ENCODE measurements at places on chromosomes 4 and X.

DNA sequence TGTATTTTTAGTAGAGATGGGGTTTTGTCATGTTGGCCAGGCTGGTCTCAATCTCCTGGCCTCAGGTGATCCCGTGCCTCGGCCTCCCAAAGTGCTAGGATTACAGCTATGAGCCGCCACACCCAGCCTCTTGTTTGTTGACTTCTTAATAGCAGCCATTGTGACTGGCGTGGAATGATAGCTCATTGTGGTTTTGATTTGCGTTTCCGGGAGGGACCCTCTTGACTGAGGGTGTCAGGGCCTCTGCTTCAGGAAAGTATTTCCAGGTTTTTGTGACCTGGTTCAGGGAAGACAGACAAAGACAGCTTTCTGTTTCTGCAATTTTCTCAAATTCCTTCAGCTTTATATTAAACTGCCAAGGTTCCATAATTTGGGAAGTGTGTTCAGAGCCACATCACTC is 15.1 kb downstream of the CSF2RA start:
- no peak for DNase-seq

- no peak for DNase-seq
Observed at GRCh38 chr4:5785806-5786680, 75.0 kb downstream of the EVC start.

GRCh38 chr4:155807021-155807420 is 48.2 kb downstream of the GUCY1B1 start:
- DNase-seq, result no peak

DNA sequence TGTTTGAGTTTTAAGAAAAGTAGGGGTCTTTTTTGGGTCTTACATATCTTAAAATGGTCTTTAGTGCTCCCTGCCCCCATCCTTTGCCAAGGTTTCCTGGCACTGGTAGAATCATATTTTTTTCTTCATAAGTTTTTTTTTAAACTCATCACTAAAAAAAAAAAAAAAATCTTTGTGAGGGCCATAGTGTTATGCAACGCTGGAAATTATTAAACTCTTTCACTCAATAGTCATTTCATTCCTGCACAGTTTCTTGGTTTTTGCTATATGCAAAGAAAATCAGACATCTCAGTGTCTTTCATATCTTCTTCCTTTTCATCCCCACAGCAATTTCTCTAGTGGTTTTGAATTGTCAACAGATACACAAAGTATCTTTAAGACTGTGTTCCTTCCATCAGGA is 95.6 kb downstream of the TMA16 start:
- DNase-seq, result no peak

DNA sequence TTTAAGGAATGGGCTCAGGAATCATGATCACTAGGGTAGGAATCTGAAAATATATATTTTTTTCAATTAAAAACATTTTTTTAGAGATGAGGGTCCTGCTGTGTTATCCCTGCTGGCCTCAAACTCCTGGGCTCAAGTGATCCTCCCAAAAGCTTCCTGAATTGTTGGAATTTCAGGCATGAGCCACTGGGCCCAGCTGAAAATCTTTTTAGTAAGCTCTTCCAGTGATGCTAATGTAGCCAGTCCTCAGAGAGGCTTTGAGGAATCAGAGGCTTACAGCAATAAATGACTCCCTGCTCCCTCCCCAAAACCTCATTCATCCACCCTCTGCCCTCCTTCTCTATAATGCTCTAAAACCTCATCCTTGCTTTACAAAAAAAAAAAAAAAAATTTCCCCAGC is 129.5 kb downstream of the ZIC3 start:
- no peak for DNase-seq

DNA sequence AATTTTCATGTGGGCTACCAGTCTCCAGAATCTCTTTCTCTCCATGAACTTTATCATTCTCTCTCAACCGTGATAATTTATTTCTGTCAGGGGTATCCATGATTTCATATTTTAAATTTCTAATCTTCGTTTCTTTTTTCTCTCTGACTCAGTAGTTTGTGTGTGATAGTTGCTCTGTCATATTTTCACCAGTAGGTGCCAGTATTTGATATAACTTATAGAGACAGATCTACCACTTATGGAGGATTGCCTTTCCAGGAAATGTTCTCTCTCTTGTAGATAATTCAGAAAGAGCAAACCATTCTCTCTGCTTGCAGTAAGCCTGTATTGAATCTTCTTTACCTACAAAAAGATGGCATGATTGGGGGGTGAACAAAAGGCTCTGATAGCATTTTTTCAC is 79.3 kb upstream of the DYNLT3 start:
- peak; percentile 18 for DNase-seq

- DNase-seq, result no peak
Observed at GRCh38 chr4:24605216-24605615, 20.9 kb upstream of the DHX15 start.

GRCh38 chr4:76564123-76564915 is 129.3 kb downstream of the SHROOM3 start:
- DNase-seq, result no peak

DNA sequence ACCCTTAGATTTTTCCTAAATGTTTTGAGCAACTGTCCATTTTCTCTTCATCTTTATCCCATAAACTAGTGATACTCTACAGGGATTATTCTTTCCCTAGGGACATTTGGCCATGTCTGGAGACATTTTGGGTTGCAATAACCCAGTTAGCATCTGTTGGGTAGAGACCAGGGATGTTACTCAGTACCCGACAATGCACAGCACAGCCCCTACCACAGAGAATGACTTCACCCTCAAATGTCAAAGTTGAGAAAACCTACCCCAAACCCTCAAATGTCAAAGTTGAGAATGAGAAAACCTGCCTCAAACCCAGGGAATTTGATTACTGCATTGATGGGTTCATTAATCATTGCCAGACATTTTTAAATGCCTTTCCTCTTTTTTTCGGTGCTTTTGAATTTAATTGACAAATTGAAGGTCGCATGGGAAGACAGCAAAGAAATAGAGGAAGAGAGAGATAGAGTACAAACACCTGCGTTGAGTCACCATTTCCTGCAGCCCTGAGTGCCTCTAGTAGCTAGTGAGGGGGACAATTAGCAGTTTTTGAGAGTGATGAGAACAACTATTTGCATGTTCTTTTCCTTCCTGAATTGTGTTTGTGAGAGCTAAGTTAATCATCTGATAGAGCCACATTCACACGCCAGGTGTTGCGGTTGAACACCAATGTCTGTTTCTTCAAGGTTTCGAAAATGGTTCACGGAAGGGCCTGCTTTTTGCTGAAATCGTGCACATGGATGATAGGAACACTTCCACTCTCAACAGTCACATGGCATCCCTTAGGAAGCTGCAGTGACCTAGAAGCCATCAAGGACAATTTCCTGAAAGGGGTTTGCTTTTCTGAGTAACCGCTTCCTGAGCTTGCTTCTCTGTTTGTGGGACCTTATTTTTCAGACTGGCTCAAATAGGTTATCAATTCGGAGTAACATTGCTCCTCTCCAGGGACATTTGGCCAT is 203.9 kb upstream of the VCX3A start:
- DNase-seq, result no peak

DNA sequence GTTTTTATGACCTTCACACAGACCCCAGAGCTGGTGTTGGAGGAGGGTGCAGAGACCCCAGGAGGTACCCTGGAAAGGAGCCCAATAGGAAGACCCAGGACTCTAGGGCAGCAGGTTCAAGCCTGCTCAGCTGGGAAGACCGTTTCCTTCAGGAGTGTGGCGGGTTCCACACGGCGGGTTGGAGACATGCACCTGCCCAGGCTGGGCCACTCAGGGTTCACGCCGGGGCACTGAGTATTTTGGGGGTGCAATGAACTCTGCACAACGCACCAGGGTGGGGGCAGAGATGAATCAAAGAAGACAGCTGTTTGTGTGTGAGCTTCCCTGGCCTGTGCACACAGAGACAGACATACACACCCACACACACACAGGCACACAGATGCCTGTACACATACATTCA is 52.5 kb upstream of the PPP2R3B start:
- DNase-seq, result no peak

- no peak for DNase-seq
Observed at GRCh38 chr4:122163767-122164166, 11.6 kb downstream of the BLTP1 start.

DNA sequence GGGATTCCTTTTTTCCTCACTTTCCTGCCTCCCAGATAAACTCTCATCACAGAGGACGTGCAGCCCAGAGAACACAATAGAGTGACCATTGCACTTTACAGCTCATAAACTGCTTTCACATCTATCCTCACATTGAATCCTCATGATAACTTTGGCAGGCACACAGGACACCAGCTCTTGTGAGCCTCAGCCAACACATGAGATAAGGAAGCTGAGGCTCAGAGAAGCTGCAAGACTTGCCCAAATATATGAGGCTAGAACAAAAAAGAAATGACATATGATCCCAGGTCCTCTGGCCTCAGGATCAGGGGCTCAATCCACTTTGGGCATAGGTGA is 85.0 kb upstream of the CPEB2 start:
- DNase-seq, result no peak

GRCh38 chr4:168221301-168221700 is 97.3 kb downstream of the DDX60 start:
- DNase-seq, result no peak

DNA sequence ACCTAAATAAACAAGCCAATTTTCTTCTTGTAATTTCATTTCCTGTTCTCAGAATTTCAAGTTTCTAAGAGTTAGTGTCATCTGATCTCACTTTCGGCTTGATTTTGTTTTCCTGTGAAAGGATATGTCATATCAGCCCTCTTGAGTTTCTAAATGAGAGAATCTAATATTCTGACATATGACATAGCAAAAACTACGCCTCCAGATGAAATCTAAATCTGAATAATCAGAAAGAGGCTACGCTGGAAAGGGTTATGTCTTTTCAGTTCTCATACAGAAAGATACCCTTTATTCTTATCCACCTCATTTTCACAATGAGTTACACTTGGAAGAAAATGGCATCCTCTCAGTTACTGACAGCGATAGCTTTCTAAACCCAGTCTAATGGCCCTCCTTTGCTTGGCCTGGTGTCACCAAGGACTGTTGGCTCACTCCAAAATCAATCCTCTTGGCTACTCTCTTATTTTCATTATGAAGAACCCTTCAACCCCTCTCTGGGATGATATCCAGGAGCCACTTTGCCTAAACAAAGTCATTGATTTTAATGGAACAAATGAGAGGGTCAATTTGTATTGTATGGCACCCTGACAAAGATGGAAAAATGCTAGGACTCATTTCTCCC is 65.6 kb downstream of the ASB9 start:
- DNase-seq, result no peak

- no peak for DNase-seq
Observed at GRCh38 chr4:41791557-41791956, 43.0 kb upstream of the PHOX2B start.

DNA sequence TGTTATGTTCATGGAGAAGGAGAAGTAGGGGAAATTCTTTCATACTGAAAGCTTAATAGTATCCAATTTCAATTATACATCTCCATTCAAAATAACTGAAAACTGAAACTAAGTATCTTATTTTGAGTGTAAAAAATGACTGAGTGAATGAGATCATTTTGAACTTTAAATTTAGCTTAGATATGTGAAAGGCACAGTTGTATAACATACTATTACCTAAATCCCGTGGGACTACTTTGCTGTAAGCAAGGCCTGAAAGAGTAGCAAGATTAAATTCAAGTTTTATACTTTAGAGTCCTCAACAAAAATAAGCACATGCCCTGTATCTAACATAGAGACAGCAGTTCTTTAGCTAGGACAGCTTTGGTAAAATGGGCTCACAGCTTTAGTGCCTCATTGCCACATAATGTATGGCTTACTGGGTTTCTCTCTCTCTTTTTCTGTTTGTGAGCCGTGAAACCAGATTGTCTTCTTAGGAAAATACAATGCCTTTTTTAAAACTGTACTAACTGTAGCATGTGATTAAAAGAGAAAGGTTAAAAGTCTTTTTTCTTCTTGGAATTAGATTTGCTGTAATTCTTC is 43.2 kb downstream of the GSTCD start:
- no peak for DNase-seq

DNA sequence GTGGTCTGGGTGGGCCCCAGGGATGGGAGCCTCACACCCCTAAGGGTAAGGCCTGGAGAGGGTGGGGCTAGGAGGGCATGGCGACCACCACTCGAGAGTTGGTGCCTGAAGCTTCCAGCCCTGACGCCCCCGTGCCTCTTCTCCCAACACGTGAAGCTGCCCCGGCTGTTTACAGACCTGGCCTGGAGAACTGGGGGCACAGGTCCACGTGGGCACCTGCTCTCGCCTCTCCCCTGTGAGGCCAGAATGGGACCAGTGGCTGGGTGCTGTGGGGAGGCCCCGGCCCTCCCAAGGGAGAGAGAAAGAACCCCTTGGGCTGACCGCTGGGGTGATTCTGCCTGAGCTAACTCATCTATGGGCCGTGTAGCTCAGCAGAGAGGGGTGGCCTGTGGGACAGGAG is 15.5 kb downstream of the NAT8L start:
- no peak for DNase-seq

DNA sequence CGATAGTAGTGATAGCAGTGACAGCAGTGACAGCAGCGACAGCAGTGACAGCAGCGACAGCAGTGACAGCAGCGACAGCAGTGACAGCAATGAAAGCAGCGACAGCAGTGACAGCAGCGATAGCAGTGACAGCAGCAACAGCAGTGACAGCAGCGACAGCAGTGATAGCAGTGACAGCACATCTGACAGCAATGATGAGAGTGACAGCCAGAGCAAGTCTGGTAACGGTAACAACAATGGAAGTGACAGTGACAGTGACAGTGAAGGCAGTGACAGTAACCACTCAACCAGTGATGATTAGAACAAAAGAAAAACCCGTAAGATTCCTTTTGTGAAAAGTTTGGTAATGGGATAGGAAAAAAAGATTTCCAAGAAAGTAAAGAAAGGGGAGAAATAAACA is 7.9 kb downstream of the DSPP start:
- no peak for DNase-seq

DNA sequence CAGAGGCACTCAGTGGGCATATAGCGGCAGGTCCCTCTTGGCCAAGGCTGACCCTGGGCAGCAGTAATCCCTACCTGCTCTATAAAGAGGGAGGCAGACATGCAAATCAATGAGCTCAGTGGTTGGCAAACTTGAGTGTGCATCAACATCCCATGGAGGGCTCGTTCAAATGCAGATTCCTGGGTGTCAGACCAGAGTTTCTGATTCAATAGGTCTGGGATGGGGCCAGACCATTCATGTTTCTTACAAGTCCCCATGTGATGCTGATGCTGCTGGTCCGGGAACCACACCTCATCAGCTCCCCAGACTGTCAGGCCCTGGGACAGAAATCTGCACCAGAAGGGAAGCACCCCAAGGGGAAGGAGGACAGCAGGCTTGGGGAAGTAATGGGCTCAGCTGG is 38.9 kb upstream of the HMGB3 start:
- no peak for DNase-seq

- DNase-seq, result no peak
Observed at GRCh38 chr4:24845132-24845531, 49.8 kb downstream of the SOD3 start.

DNA sequence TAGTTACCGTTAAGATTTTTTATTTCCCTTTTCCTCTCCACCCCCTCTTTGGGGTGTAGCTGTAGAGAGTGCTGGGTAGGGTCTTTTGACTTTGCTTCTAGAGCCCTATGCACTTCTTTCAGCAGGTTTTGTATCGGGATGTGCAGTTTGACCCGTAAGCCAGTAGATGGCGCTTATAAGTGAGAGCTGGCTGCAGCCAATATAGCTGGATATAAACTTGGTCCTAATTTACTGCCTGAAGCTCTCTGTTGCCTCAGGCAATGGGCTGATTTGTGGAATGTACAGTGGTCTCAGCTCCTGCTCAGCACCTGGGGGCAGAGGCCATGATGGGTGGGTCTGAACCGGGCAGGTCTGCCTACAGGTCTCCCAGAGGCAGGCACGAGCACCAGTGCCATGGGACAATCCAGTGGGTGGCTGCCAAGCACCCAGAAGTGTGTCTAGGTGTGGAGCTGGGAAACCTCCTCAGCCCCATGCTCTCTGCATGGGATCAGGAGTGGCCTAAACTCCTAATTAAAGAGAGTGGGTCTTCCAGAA is 146.5 kb downstream of the SPANXN1 start:
- DNase-seq, result no peak

- DNase-seq, result no peak
Observed at GRCh38 chr4:5500165-5500564, 208.2 kb downstream of the EVC2 start.

Data from AML-193 (cell line).